PC-9 (cell line): ENCODE measurements at places on chromosomes 5 and 9. TPM values are rescaled to one million over a fixed set of nuclear protein-coding genes. Genes with fewer than 3 reads are reported as not detected.

Gene ACSL6
- total RNA-seq = not detected in 2 replicates

Gene FBN2
- 0.08 and 0.22 TPM in 2 replicates for total RNA-seq

Gene BARX1
- total RNA-seq = not detected in 2 replicates

Gene SIT1
- not detected in 2 replicates for total RNA-seq

Gene F12
- total RNA-seq = 14.5 and 17.0 TPM in 2 replicates

Gene ADAM19
- 7.6 and 9.3 TPM in 2 replicates for total RNA-seq

DNA sequence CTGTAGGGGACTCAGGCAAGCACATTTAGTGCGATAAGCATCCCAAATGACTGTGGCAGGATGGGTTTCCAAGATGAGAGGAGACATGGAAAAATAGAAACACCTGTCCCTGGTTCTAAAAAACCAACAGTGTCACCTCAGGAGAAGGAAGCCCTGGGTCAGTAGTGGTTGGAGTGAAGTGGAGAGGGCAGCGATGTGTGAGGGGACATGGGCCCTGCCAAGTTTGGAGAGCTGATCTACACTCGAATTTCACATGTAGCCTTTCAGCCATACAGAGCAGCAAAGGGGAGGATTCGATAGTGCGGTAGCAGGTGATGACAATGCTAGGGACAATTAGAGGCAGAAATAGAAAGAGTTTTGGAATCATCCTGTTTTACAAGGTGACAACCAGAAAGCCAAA, 32.6 kb upstream of the LHX2 start:
- no peak for DNase-seq

GRCh38 chr5:79236362-79236969, 535 bp downstream of the JMY start:
- DNase-seq = no peak

GRCh38 chr5:80213466-80213865, 42.4 kb downstream of the SERINC5 start:
- no peak for DNase-seq

DNA sequence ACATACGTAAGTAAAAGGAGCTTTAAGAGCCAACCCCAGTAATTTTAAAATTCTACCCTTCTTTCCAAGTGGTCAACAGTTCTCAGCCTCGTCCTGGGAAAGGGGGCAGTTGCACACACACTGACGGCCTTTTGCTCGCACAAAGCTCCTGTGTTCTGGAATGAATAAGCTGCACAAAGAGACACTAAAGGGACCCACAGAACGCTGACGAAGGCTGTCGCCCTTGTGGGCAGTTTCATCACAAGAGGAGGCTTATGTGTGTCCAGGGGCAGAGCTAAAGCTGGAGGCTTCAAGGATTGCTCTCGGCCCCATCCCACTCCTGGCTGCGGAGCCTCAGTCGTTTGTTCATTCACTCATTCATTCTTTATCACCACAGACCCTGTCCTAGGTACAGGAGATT, 67.0 kb upstream of the NEK6 start:
- DNase-seq = no peak

DNA sequence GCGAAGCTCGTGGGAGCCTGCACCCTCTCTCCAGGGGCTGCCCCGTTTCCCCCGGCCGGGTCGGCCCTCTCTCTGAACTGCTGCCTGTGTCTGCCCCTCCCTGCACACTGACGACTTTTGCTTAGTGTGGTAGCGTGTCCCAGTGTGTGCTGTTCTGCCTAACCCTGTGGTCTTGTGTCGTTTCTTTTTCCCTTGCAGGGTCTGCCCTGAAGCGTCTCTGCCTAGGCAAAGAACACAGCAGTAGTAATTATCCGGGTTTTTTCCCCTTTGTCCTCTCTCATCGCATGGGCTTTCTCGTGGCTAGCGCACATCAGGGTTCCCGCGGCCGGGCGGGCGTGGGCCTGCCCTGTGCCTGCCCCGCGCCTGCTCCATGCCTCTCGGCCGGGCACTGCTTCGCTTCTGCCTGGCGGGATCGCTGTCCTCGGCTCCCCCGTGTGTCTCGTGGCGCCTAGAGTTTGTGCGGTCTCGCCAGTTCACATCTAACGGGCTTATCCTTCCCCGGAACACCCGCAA, 122.7 kb downstream of the WNK2 start:
- no peak for DNase-seq

DNA sequence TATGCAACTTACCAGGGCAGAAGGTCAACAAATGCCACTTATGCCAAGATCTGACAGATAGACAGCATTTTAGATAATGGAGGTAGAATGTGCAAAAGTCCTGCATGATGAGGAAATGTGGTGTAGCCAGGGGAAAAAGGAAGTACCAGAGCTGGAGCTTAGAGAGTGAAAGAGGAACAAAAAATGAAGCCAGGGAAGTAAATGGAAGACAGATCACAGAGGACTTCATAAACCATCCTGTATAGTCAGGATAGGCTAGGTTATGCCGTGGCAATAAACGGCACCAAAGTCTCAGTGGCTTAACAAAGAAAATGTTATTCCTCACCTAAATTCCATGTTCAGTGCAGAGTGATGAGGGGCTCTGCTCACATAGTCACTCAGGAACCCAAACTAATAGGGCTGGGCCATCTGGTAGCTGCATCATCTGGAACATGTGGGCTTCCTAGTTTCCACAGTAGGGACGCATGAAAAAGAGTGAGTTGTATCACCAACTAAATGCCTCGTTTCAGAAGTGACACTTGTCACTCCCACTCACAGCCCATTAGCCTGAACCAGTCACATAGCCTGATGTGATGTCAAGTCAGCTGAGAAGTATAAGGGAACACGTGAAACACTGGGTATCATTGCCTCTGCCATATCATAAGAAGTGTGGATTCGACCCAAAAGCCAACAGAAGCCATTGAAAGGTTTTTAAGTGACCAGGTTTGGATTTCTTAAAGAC, 70.3 kb downstream of the SH3RF2 start:
- DNase-seq = no peak

- no peak for DNase-seq
Observed at GRCh38 chr5:138929571-138929955, 54.4 kb upstream of the LRRTM2 start.

- DNase-seq = no peak
Observed at GRCh38 chr5:122775550-122776542, 966 bp downstream of the SNX2 start.

DNA sequence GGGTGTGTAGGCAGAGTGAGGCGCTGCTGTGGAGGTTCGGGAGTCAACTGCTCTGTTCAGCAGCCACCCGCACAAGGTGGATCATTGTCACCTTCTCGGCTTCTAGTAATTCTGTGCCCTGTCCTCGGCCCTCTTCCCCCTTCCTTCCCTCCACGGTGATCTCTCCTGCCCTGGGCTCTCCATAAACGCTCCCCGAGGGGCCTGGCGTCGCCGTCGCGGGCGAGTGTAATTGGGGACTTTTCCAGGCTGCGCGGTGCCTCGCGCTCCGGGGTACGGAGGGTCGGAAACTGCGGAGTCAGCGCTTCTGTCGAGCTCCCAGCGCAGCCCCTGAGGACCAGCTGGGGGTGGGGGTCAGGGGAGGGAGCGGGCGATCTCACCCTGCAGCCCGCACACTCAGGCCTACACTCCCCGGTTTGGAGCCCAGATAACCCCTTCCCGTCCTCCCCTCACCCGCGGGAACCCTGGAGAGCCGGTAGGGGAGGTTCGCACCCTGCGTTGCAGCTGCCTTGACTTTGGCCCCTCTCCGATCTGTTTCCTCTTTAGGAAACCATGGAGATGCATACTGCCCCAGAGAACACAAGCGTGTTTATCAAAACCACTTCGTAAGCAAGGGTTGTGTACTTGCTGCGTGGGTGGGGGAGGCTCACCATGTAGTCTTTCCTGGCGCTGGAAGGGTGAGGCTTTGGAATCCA, 188.3 kb upstream of the ZNF618 start:
- DNase-seq = no peak

DNA sequence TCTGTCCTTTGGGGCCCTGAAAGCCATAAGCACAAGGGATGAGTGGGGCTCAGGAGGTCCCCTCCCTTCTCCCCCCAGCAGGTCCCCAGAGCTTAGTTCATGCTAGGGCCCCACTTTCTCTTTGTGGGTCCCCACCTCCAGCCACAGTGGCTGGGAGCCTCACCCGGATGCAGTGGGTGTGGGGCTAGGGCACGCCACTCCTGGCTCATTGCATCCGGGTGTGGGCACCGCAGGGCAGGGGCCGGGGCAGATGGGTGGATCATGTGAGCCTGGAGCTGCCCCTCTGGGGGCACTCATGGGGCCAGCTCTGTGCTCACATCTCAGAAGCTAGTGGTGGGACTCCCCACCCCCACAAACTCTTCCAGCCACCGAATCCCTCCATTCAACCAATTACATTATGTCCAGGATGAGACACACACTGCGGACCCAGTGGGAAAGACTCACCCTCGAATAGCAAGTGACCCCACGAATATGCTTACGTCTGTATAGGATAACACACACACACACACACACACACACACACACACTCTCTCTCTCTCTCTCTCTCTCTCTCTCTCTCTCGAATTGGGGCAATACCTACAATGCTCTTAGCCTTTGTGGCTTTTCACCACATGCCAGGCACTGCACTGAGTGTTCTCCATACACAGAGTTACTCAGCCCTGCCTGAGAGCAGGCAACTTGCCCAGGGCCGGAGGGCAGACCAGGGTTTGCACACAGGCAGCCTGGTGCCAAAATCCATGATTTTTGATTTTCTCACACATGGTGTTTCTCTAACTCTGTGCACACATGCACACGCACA, 16.8 kb upstream of the PHYKPL start:
- DNase-seq = no peak

- DNase-seq = no peak
Observed at GRCh38 chr5:116479776-116480675, 94.6 kb downstream of the SEMA6A start.
